ENCODE measurements at places on chromosomes 3 and 15.

- no peak for DNase-seq
Observed at GRCh38 chr3:89522155-89522554, 414.7 kb downstream of the EPHA3 start.

DNA sequence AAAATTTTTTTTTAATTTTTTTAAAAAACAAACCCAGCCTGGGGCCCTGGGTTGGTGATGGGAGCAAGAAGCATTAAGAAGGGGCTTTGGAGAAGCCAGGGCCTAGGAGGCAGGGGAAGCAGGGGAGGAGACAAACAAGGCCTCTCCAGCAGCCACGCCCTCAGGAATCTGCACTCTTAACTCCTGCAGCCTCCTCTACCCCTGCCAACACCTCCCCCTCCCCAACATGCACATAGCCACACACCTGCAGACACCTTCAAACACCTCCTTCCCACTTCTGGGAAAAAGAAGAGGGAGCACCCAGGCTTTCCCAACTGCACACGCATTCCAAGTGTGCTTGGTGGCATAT, 2.7 kb upstream of the DCAF1 start:
- DNase-seq = no peak

- no peak for DNase-seq
Observed at GRCh38 chr3:175956964-175957363, 1097.8 kb downstream of the NAALADL2 start.

DNA sequence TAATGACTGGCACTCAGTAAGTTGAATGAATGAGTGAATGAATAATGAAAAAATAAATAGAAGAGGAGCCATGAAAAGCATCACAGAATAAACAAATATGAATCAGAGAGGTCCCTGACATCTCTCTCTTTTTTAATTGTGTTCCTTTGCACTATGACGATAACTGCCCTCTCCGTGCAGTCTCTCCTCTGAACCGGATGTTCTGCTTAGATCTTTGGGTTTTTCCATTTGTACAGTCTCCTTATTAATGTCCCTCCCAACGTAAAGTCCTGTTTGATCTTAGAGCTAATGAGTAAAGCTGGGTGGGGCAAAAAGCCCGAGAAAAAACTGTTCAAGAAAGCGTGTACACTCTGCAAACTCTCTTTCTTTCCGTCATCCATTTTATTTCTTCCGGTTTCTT, 28.3 kb upstream of the BHLHE40 start:
- DNase-seq = no peak

GRCh38 chr3:137669519-137670060, 94.5 kb upstream of the SOX14 start:
- DNase-seq = no peak

GRCh38 chr15:83327041-83327440, 42.6 kb upstream of the BNC1 start:
- DNase-seq = no peak

DNA sequence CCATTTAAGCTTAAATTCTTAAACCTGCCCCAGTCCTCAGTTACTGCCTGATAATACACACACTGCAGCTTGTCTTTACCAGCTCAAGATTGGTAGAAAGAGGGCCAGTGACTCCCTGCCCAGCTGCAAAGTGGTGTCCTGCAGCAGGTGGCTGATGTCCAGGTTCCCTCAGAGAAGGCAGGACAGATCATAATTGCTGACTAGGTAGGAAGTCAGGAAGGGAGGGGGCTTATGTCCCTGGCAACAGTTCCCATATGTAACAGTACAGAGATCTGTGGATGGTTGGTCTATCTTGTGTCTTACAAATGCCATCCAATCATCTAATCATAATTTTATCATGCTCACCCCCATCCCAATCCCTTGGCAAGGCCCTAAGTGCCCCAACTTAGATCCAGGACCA, 492.1 kb upstream of the PPP2R3A start:
- DNase-seq = no peak

DNA sequence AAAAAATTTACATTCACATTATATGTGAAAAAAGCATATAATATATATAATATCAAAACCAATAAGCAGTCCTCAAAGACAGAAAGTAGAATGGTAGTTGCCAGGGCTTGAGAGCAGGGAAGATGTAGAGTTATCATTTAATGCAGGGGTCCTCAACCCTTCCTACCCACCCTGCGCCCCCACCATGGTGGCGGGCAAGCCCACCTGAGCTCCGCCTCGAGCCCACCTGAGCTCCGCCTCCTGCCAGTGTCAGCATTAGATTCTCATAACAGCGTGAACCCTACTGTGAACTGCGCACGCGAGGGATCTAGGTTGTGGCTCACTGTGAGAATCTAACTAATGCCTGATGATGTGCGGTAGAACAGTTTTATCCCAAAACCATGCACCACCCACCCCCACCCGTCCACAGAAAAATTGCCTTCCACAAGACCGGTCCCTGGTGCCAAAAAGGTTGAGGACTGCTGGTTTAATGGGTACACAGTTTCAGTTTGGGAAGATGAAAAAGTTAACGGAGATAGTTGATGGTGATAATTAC, 3.0 kb downstream of the TRIM59 start:
- DNase-seq = no peak

DNA sequence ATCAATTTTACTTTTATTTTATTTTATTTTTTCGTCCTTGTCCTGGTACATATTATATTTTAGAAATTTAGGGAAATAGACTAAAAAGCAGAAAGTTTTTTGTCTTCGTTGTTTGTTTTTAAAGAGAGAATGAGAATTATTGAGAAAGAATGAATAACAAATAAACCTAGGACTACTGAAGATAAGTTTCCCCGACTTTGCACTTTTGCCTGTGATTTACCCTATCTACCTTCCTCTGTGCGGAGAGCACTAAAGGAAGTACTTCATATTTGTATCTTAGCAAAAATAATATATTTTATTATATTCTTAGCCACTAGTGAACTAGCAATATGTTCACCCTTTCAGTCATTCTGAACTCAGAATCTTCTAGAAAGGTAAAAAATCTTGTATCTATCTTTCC, 60.6 kb downstream of the ECT2 start:
- DNase-seq = no peak

DNA sequence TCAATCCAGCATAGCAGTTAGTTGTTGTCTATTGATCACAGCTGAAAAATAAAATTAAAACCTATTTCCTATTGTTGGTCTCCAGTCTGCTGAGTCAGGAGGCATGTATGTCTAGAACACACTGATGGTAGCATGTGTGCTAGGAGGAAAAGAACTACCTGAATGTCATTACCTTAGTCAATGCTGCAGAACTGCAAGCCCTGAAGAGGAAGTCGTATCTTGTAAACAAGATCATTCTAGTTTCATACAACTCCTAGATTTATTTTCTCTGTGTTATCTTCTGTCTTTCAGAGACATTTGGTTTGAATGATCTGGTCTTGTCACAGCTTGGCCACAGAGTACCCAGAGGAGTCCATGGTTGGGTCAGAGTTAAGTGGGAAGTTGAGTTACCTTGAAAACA, 110.0 kb upstream of the MRPL3 start:
- no peak for DNase-seq

- no peak for DNase-seq
Observed at GRCh38 chr3:109384164-109384563, 46.8 kb upstream of the DPPA4 start.

DNA sequence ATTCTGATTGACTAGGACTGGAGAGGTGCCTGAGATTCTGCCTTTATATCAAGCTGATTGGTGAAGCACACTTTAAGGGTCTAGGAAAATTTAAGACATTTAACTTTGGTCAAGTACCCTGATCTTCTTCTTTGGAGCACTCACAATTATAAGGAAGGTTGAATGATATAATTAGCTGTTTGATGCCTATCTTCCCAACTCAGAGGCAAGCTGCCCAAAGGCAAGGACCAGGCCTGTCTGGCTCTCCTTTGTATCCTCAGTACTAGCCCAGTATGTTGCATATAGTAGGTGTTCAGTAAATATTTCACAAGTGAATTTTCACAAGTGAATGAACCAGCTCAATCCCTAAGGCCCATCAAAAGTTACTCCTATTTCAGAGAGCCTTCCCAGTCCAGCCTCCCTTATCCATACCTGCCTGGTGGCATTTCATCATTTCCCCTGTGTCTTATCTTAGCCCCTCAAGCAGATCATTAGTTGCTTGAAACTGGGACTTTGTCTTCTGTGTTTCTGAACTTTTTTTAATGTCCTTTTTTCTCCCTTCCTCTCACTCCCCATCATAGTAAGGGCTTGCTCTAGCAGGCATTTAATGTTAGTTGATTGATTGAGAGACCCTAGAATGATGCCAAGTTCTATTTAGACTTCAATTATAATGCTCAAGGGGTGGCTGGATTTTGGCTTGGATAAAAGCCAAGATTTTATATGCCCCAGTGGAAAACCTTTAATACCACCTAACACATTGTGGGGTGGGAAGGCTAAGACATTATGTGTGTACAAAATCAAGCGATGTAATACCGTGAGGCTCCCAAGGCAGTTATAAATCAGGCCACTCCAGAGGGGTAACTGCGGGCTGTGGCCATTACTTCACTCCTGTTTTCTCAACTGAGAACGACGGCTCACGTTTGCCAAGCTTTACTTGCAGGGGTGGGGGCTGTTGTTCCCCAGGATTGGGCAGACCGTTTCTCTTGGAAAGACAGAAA, 43.2 kb upstream of the BOC start:
- no peak for DNase-seq

- no peak for DNase-seq
Observed at GRCh38 chr15:66994927-66995656, 70.3 kb upstream of the SMAD3 start.

- no peak for DNase-seq
Observed at GRCh38 chr15:63362196-63362595, 19.4 kb downstream of the CA12 start.

- no peak for DNase-seq
Observed at GRCh38 chr3:31322460-31322859, 210.3 kb upstream of the STT3B start.
